ENCODE measurements at places on chromosomes 11 and 22.
A peak's percentile ranks its signal among the peaks of the same experiment; 100 is the strongest.

- DNase-seq, result peak; percentile 9
These were observed 759 bp downstream of the DESI1 start for GRCh38 chr22:41619979-41620588.

DNA sequence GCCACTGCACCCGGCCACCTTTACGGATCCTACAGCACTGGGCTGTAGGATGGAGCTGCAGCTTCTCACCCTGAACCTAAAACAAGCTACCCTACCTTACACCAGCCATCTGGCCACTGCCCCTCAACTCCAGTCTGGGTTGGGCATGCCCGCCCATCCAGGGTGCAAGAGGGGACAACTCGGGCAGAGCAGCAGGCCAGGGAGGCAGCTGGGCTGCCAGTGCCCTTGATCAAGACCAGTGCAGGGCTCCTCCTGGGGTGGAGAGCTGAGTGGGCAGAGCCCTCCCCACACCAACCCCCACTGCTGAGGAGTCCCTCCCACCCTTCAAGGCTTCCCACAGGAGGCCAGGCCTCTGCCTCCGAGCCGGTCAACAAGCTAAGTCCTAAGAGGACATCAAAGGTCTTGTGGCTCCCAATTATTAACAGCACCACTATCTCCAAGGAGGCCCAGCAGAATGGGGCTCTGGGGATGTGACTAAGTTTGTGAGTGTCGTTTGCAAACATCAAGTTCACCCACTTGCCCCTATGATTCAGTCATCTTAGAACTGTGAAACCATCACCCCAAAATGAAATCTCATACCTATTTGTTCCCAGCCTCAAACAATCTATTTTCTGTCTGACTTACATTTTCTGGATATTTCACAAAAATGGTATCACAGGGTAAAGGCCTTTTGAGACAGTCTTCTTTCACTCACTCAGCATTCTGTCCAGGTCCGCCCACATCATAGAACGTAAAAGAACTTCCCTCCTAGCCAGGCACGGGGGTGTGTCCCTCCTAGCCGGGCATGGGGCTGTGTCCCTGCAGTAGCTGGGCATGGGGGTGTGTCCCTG, 11.0 kb downstream of the GATD1 start:
- no peak for DNase-seq

- no peak for DNase-seq
These were observed 1.1 kb upstream of the GPR83 start for GRCh38 chr11:94402355-94402754.

DNA sequence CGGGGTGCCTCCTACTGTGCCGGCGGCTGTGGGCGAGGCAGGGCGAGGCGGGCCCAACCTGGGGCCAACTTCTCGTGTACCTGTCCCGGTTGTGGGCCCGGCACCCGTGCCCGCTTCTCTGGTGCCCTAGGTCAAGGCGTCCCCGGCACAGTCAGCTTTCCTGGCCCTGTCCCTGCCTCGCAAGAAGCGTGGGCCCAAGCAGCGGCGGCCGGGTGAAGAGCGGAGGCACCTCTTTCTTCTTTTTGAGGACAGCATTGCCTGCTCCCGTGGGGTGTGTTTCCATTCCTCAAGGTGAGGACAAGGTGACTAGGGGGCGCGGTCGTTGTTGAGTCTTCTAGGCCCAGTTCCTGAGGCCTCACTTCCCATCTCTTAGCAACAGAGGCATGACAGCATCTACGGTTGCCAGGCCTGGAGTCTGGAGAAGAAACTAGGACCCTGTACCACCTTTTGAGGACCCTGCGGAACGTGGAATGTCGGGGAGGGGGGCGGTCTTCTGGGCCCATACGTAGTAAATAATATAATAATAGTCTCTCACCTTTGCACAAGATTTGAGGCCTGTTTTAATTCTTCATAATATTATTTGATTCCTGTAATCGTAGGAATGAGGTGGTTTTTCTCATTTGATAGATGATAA, 418 bp downstream of the ACO2 start:
- peak; percentile 44 for DNase-seq

DNA sequence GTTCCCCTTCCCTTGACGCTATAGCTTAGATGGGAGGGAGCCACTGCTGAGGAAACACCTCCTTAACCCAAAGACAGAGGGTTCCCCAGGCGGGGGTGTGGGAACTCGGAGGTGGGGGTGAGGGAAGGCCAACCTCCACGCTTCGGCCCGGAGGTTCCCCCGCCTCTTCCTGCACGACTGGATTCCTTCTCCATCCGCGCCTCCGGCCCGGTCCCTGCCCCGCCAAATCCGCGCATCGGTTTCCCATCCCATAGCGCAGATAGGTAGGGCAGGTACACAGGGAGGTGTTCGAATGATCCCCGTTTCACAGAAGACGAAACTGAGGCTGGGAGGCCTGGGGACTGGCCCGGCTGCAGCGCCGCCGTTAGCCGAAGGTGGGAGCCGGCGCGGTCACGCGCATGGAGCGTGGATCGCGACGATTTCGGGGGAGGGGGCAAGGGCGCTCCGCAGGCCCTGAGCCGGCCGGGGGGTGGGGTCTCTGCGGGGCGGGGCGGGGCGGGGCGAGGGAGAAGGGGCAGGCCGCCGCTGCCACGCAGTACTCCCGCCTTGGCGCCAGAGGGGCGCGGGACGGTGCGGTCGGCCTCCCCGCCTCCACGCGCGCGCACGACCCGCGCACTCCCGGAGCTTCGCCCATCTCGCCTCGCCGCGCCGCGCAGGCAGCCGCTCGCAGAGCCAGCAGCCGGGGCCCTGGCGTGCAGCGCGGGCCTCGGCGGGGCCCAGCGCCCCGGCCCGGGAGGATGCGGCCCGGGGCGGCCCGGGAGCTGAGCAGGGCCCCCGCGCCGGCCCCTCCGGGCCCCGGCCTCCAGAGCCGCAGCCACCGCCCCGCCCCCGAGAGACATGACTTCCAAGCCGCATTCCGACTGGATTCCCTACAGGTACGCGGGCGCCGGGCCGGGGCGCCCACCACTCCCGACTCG, at the start of gene TUB:
TSS of gene TUB (plus strand) at position 538 of the 917 bp plus-strand sequence. CDS start at position 838, 300 bp downstream.
- DNase-seq, result no peak

GRCh38 chr11:108286370-108286769, 63.5 kb downstream of the ATM start:
- no peak for DNase-seq

DNA sequence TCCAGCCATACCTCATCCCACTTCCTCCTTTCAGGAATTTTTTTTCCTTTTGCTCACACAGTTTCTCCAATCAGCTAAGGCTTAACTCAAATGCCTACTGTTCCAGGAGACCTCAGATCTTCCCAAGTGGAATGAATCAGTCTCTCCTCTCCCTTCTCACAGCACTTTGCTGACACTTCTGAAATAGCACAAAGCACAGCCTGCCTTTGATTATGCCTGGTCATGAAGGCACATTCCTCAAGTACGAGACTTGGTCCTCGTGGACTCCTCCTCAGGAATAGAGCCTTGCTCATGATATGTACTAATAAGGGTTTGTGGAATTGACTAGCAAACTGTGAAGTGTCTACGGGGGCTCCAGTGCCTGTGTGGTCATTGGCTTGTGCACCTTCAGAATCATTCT, 176.7 kb upstream of the TENM4 start:
- no peak for DNase-seq

DNA sequence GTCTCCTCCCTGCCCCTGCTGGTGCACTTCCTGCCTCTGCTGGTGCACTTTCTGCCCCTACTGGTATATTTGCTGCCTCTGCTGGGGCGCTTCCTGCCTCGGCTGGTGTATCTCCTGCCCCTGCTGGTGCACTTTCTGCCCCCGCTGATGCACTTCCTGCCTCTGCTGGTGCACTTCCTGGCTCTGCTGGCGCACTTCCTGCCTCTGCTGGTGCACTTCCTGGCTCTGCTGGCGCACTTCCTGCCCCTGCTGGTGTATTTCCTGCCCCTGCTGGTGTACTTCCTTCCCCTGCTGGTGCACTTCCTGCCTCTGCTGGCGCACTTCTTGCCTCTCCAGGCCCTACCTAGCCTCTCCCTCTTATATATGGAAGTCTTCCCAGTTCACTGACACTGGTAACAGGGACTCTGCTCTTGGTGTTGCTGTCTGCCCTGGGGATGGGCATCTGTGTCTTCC, 10.1 kb downstream of the MTFP1 start:
- peak; percentile 78 for DNase-seq

DNA sequence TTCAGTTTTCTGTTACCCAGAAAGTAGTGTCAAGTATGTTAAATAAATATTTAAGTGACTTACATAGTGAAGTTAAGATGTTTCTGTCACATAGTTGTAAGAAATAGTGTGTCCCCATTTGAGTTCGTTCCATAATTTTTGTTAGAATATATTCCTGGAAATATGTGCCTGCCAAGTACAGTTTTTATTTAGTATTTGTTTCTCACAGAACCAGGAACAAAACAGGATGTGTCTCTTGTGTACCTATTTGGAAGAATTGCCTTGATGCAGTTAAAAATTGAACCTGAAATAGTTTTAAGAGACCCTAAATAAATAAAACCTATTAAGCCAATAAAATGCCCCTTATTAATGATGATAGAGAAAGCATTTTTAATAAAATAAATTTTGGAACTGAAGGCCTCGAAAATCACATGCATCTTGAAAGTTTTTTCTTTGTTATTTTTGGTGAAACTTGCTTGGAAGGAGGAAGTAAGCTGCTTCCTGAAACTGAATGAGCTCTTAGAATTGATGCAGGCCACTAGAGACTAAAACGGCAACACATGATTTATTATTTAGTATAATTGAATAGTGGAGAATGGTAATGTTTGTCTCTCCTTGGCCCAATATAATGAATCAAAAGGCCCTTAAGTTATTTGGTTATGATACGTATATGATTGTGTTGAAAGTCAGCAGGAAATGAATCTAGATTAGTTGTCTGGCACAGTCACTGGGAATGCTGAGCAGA, 55.9 kb downstream of the SWAP70 start:
- DNase-seq, result no peak

DNA sequence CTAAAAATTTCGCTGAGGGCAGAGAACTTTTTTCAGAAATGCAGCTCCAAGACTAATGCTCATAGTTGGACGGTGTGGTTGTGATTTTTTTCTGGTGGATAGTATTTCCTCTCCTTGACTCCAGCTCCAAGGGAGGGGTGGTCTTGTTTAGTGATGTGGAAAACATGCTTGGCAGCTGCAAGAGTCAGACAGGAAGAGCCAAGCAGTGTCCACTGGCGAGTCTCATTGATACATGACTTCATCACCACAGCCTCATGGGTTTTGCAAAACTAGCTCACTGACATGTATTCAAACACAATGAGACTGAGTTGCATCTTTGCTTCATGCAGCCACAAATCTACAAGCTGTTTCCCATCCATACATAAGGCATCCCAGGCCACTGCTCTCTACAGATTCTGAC, 7.3 kb upstream of the KCNJ1 start:
- DNase-seq, result no peak

- no peak for DNase-seq
These were observed 2.2 kb downstream of the NCAM1 start for GRCh38 chr11:112963368-112963955.

GRCh38 chr11:124867700-124868099, 2.5 kb downstream of the ROBO3 start:
- no peak for DNase-seq

DNA sequence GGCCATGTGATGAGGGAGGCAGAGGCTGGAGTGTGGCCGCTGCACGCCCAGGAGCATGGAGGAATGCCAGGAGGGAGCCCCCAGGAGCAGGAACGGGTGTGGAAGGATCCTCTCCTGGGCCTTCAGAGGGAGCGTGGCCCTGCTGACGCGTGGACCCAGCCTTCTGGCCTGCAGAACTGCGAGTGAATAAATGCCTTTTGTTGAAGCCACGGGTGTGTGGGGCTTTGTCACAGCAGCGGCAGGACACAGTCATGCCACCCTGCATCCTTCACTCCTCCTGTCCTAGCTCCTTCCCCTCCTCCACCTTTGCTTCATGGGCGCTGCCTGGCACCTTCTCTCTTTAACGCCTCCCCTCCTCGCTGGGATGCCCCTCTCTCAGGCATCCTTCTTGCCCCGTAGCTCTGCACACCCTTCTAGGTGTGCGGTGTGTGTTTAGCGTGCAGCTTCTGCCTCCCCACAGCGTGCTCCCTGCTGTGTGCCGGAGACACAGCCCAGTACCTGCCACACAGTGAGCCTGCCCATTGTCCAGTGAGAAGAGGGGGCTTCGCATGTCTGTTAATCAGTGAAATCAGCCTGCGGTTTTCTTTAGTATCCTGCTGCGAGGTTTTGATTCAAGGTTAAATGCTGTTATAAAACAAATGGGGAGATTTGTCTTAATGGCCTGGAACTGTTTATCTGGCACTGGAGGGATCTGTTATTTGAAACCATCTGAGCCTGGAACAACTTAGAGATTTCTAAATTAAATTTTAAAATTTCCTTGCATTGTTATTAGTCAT, 459.6 kb downstream of the TBC1D22A start:
- no peak for DNase-seq

Measured in effector CD8-positive, alpha-beta T cell (primary cell).